Activated CD4-positive, alpha-beta T cell treated with anti-CD3 and anti-CD28 coated beads for 48 hours (primary cell): ENCODE measurements at places on chromosomes 16 and 17.

DNA sequence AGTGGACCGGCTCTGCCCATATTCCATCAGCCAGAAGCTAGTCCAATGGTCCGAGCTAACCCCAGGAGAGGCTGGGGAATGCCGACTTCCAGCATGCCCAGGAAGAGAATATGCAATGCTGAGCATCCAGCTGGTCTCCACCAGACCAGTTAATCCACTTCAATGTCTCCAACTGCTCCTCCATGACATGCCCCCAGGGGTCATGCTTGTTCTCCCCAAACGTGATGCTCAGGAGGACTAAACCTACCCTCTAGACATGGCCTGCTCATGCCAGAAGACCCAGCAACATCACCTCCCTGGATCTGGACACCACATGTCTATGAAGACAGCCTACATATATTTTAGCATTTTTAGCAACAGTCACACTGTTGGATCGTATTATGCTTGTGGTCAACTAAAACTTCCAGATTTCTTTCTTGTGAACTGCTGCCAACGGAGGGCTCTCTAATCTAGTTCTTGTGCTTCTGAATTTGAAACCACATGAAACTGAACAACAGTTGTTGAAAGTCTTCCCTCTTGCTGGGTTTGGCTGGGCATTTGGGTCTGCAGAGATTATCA lies 245.1 kb downstream of the SOX9 start:
- no peak for DNase-seq

GRCh38 chr17:10048629-10049350 lies 143.7 kb upstream of the RCVRN start:
- DNase-seq, result no peak

DNA sequence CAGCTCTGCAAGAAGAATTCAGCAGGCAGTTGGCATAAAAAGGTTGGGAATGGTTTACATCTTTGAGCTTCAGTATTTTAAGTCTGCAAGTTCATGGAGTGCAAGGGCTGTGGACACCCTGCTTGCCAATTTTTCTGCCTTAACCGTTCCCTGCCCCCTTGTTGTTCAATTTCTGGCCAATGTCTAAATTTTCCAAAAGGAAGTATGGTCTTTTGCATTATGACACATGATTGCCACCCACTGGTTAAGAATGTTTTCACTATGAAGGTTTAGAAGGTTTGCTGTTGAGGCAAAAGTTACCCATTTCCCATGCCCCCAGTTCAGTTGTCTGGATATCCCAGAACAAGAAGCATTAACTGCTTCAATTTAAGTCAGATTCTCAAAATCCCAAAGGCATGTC lies 441.9 kb downstream of the CDH13 start:
- no peak for DNase-seq

DNA sequence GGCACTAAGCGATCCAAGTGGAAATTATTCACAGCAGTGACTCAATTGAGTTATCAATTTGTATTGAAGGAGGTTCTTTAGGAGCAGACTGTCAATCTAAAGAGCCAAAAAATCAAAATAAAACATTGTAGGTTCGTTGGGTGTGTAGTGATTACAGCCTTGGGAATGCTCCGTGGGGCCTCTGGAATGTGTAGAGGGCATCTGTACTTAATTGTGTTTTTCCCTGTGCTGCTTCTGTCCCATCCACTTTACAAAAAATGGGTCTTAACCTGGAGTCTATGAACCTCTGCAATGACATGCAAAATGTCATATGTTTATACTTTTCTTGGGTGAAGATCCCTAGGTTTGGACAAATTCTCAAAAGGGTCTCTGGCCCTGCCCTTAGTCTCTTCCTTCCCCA lies 215.1 kb downstream of the CCDC182 start:
- no peak for DNase-seq

DNA sequence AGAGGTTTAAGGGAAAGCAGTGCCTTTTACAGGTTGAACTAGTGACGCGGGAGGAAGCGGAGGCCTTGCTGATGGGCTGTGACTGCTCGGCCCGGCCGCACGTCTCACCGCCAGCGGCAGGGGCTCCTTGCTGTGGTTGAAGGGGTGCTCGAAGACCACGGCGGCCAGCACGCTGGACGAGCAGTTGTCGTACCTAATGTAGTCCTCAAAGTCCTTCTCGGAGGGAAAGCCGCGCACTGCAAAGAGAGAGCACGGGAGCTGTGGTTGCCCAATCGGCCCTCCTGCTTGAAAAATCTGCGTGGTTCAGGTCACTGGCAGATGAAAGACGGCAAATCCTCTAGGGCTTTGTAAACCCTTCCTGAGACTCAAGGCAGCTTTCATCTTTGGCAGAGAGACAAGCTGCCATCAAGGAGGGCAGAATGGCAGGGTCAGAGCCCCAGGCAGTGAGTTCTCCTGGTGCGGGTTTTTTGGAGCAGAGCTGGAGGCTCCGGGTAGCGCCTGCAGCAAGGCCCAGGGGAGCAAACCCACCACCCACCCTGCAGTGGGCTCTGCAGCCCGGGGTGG lies 16.1 kb downstream of the ABCA3 start:
- no peak for DNase-seq

DNA sequence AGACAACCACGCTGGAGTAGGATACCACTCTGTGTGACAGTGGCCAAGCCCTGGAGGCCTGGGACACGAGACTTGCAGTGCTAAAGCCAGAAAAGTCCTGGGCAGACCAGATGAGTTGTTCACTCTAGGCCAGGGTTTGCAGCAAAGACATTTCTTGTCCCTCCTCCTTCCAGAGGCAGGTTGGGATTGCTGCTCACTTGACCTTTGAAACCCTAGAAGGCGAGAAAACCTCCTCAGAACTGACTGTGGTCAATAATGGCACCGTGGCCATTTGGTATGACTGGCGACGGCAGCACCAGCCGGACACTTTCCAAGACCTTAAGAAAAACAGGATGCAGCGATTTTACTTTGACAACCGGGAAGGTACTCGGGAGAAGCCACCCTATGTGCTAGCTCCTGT lies 9.8 kb upstream of the EPN3 start:
- DNase-seq, result no peak

DNA sequence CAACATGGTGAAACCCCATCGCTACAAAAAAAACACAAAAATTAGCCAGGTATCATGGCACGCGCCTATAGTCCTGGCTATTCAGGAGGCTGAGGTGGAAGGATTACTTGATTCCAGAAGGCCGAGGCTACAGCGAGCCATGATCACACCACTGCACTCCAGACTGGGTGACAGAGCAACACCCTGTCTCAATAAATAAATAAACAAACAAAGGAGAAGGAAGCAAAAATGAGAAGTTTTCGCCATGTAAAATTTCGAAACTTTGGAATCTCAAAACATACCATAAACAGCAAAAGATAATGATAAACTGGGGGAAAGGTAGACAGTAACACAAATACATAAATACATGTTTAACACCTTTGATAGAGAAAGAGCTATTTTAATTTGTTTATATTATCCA lies 130.9 kb downstream of the ZFHX3 start:
- DNase-seq, result no peak

DNA sequence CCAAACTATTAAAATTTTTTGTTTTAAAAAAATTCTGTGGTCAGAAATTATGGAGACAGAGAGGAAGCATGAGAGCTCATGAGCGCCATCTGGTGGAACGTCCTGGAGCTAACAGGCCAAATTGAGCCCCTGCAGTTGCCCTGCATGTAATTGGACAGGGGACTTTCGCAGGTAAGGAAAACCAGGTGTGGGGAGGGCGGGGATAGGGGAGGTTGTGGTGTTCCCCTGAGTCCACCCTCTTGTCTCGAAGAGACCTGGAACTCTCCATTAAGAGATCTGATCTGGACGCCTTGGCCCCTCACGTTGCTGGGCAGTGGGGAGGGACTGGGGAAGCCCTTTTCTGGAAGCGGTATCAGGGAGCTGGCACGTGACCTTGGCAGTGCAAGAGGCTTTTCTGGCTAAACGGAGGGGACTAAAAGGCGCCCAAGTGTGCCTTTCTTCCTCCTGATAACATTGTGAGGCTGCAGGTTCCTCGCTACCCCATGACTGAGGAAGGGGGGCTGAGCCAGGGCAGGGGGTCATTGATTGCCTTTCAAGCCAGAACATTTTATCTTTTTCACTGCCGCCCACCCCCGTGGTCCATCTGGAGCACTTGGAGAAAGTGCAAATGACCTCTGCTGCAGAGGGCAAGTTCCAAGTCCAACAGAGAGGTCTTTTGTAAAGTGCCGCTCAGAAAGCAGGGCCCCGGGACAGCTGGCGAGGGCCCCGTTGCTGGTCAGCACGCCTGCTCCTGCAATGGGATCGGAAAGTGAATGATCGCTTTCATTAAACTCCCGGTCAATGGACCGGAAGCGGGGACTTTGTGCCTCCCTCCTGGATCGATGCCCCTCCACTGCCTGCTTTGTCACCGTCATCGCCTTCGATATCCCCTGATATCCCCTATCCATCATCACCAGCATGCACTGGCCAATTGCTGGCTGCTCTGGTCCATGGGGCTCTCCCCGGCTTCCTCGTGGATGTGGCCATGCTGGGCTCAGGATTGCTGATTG lies 18.4 kb downstream of the PDILT start:
- peak; percentile 73 for DNase-seq

DNA sequence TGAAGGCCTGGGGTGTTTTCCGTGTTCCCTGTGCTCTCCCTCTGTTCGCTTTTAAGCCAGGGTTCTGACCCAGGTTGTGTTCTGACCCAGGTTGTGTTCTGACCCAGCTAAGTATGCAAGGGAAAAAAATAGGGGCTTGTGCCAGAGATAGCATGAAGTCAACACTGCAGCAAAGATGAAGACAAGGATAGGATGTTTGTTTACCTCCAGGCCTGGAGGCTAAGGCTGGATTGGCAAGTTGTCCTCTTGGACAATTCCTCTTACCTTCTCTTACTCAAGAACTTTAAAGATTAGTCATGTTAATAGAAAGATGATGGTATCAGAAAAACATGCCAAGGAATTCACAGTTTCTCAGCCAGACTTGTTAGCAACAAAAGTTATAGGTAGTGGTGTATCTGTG lies 19.4 kb downstream of the LYRM9 start:
- DNase-seq, result no peak

DNA sequence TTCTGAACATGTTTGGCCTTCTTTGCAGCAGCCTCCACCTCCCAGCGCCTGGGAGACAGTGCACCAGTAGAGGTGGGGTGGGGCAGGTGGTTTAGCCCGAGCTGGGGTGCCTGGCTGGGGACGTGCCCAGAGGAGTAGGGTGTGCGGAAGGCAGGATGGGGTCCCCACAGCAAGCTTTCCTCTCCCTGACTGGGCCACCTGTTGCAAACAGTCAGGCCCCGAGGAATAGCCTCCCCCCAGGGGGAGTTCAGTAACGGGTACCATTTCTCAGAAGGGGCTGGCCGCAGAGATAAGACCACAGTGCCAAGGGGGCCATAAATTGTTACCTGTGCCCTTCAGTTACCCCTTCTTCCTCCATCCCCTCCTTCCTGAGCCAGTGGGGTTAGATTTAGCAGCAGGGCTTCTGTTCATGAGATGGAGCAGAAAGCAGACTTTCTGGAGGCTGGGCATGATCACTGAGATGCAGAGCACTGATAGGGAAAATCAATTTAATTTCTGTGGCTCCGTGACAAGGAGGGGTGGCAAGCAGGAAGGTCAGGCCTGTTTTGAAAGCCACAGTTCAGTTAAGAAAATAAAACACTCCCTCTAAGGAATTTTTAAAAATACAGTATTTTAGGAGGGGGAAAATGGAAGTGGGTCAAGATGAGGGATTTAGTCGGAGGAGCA lies 181.9 kb downstream of the MSI2 start:
- no peak for DNase-seq

- DNase-seq, result no peak
Measured at GRCh38 chr17:44343510-44344209, 1.4 kb upstream of the GRN start.

DNA sequence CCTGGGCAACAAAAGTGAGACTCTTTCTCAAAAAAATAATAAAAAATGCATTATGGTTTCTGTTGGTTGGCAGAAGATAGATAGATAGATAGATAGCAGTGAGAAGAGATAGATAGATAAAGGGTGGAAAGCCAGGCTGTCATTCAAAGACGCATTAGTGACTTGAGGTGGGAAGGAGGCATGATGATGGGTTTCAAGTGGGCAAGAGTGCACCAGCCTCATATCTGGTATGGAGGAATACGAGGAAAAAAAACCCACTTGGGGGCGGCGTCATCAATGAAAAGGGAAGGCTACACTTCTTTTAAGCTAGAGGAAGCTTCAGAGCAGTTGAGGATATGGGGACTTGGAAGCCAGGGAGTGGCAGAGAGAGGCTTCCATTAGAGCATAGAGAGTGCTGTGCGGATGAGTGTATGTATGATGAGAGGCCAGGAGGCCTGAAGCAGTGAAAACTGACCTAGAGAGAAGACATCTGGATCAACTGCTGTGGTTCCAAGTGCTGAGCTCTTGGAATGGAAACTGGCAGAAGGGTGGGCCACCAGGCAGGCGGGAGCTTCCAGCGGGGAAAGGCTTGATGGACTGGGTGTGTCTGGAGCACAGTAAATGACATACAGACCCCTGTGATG lies 31.8 kb downstream of the CEP95 start:
- no peak for DNase-seq

- DNase-seq, result no peak
Measured at GRCh38 chr17:37037590-37038155, 88.9 kb downstream of the AATF start.

DNA sequence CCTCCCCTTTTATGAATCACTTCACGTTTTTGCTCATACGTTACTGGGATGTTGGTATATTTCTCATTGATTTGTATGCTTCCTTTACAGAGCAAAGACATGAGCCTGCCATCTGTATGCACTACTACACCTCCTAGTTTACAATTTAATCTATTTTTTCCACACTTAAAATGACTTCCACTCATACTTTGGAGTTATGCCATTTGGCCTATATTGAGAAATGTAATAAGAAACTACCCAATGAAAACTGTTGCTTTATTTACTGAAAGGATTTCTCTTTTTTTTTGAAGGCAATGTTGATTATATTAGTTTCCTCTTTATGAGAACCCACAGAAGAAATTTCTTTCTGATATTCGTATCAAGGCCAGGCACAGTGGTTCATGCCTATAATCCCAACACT lies 43.1 kb downstream of the DUSP14 start:
- no peak for DNase-seq

DNA sequence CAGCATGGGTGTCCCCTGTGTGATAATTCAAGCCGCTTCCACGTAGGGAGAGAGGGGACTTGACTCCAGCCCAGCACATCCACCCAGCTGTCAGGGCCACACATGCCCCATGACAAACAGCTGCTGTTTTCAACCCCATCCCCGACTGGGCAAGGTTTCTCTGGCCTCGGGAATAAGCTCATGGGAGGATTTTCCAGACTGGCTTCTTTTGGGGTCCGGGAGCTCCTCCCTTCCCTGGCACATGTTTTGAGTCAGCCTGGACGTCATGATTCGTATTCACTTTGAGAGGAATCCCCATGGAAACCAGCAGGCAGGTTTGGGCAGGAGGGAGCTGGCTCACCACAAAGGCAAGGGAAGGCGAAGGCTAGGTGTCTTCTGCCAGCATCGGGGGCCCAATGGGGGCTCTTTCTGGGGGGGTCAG lies 156.4 kb downstream of the CMIP start:
- no peak for DNase-seq
